Smooth muscle cell of the pulmonary artery (primary cell): ENCODE measurements at places on chromosomes 5 and 9. TPM values are rescaled to one million over a fixed set of nuclear protein-coding genes. Genes with fewer than 3 reads are reported as not detected.

Gene SPINK1
- 0.66 and 1.3 TPM in 2 replicates for total RNA-seq

Gene SLC28A3
- total RNA-seq, result 0.36 and 0.46 TPM in 2 replicates

Gene ANXA2R
- total RNA-seq, result 1.8 and 2.3 TPM in 2 replicates

Gene TMEFF1
- 2.4 and 5.2 TPM in 2 replicates for total RNA-seq

Gene PCDHB7
- 0.33 and 1.1 TPM in 2 replicates for total RNA-seq

Gene CACFD1
- 10.9 and 13.7 TPM in 2 replicates for total RNA-seq

Gene OR13C9
- 0.10 TPM in 1 of 2 replicates, not detected in the other for total RNA-seq
